ENCODE measurements at places on chromosomes 1 and 21.
A peak's percentile ranks its signal among the peaks of the same experiment; 100 is the strongest.

- DNase-seq: no peak
Measured at GRCh38 chr1:23909412-23909811, 3.8 kb downstream of the CNR2 start.

- no peak for DNase-seq
Measured at GRCh38 chr1:38135625-38136414, 89.2 kb upstream of the POU3F1 start.

DNA sequence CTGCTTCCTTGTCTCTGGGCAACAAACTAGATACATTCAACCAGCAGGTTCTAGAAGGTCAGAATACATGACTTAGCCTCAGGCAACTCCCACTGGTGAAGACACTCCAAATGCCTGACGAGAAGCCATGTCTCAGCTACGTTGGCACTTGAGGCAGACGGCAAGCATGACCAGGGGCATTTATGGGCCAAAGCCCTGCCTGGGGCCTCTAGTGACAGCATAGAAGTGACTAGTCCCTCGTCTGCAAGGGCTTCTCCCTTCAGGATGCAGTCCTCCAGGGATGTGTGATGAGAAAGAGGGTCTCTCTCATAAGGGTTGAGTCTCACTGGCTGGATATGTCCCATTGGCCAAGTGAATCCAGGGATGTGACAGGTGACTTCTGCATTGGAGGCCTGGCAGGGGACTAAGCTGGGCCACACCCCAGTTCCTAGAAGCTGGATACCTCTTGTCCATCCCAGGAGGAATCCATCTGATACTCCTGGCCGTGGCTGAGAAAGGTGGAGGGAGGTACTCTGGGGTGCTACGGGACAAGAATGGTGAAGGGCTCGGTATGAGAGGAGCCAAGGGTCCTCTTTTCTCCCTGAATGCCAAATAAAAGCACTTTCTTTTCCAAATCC is 148.6 kb upstream of the HMGB4 start:
- no peak for DNase-seq

DNA sequence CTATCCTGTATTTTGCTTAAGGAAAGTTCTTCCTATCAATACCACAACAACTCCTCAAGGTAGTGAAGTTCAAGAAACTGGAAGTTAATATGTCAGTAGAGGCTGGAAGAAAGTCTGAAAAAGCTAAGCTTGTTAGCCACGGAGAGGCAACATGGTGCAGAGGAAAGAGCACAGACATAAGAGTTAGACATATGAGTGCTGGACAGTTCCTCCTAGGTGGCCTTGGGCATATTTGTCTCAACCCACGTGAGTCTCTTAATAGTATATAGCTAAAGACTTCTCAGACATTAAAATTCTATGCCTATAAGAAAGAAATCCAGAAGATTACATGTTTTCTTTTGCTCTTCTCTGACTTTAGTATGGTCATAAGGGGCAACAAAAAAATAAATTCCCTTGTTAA is 22.8 kb upstream of the RRP15 start:
- no peak for DNase-seq

- DNase-seq: no peak
Measured at GRCh38 chr21:34913811-34914210, 135.3 kb downstream of the RUNX1 start.

DNA sequence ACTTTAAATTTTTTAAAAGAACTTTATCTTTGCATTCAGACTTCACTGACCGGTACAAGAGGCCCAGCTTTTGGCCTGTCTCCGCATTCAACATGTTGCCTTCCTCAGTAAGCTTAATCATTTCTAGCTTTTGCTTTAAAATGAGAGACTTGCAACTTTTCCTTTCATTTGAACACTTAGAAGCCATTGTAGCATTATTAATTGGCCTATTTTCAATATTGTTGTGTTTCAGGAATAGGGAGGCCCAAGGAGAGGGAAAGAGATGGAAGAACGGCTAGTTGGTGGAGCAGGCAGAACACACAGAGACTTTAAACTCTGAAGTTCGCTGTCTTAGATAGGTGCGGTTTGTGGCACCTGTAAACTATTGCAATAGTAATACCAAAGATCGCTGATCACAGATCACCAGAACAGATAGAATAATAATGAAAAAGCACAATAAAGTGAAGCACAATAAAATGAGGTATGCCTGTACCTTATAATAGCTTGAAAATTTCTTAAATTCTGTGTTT is 31.4 kb downstream of the RABGAP1L start:
- no peak for DNase-seq

DNA sequence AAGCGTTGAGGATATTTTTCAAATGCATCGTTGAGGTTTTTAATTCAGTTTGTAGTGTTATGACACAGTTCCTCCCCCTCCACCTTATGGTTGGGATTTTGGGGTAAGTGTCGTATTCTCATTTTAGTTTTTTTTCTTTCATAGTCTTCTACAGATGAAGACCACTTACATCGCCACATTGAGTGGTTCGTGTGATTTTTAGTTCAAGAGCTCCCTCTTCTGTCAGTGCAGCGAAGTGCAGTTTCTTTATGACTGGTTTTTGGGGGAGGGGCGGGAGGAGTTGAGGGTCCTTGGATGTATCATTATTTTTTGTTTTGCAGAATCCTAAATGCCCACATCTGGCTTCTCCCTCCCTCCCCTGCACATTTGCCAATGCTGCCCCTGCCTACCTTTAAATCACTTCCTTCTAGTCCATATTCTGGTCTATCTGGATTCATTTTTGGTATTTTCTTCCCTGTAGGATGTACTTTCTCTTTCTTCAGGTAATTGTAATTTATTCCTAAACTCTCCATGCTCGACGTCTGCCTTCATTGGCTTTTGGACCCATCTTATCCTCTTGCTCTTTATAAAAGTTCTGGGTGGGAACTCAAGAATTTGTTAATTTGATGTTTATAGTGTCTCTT is 433.1 kb downstream of the CAMTA1 start:
- no peak for DNase-seq

DNA sequence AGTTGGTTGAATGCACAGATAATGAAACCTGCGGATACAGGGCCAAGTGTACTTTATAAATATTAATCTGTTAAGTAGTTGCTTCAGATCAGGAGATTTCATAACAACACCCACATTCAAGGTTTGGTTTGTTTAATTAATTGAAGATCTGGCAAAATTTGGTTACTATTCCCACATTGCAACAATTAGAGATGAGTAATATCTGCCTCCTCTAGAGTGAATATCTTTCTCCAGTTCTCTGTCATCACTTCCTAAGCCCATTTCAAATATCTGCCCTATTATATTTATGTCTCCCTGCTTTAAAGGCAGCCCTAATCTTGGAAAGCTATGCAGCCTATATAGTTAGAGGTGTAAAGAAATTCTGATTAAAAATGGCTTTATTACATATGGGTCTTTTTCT is 61.4 kb downstream of the PPP2R5A start:
- no peak for DNase-seq

DNA sequence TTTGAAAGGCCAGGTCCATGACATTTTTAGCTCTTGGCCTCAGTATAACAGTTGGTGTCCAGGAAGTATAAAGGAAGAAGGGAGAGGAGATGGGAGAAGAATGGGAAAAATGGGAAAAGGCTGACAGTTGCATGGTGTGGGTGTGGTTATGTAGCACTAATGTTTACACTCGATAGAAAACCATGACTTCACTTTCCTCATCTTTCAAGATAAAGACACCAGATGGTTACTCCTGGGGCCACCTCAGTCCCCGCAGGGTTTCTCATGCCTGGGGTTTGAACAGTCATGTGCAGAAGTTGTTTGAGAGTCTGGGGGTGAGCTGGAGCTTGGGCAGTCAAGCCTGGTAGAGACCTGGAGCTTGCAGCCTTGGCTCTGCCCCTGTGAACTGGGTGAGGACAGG is 7.9 kb downstream of the PGBD2 start:
- DNase-seq: no peak

DNA sequence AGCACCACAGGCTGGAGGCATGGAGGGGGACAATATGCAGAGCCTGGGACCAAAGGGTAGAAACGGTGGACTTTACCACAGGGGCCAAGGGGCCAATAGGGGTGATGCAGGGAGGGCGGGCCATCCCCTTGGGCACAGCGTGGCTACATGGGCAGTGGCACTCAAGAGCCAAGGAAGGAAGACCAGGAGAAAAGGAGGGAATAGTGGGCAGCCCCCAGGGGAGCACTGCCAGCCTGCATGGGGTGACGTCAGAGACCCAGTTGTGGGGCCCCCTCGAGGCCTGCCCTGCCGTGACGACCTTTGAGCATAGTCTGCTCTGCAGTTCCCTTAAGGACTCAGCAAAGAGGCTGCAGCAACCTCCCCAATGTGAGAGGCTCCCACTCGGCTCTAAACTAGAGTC is 95.5 kb upstream of the TMPRSS2 start:
- no peak for DNase-seq

GRCh38 chr21:45150638-45151131 is 76.3 kb downstream of the ADARB1 start:
- no peak for DNase-seq

- no peak for DNase-seq
Measured at GRCh38 chr1:246954126-246954525, 22.4 kb upstream of the AHCTF1 start.

DNA sequence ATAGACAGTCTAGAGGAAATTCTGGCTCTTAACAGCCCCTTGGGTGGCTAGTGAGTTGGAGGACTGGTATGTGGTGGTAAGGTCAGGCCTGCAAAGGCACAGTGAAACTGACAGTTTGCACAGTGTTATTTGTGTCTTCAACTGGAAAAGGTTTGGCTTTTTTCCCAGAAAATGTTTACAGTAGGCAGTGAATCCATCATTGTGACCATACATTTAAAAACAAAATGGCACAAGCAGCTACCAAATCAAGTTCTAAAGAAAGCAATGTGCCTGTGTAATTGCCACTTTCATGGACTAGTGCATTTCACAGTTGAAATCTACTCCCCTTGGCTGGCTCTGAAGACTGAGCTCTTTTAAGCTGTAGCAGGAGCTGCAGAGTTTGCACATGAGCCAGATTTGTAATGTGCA is 24.8 kb downstream of the ATPAF1 start:
- DNase-seq: no peak

DNA sequence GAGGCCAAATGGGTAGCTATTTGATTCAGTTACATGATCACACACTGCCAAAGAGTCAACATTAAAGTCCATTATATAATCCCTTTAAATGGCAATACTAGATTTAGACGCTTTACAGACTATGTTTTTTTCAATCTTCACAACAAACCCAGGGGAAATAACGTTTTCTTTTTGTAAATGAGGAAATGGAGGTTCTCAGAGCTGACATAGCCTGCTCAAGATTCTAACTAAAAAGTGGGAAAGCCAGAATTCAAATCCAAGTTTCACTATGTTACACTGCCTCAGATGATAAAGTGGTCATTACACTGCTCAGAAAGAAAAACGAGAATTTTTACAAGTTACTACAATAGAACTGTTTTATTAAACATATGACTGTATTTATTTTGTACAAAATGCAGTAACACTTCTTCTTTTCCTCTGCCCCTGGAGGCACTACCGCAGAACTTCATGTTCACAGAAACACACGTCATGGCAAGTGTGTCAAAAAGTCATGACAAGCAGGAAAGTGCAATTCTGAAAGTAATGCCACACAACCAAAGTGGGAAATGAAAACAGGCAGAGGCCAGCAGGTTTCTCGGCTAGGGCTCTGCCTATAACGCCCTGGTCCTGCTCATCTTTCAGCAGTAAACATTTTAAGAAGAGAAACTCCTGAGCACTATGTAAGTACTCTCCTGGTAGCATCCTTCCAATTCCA is 19.0 kb downstream of the THEMIS2 start:
- DNase-seq: peak; percentile 72

DNA sequence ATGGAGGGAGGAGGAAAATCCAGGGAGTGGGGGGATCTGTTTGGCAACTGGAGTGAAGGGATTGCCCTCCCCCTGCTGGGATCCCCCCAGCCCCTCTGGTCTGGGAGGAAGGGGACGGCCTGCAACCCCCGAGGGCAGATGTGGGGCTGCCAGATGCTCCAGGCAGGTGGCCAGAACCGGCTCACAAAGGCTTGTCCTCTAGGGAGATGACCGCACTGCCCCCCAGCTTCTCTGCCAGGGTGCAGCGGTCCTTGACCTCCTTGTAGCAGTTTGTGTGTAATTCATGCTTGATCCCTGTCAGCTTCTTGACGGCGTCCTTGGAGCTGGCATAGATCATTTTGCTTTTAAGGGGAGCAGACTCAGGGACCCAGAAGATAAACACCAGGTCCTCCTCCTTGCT is 69.2 kb downstream of the ROR1 start:
- no peak for DNase-seq
